ENCODE measurements at places on chromosomes 12 and 14.
A peak's percentile ranks its signal among the peaks of the same experiment; 100 is the strongest.

- DNase-seq, result no peak
These were observed 153.0 kb upstream of the DIO2 start for GRCh38 chr14:80364274-80364673.

DNA sequence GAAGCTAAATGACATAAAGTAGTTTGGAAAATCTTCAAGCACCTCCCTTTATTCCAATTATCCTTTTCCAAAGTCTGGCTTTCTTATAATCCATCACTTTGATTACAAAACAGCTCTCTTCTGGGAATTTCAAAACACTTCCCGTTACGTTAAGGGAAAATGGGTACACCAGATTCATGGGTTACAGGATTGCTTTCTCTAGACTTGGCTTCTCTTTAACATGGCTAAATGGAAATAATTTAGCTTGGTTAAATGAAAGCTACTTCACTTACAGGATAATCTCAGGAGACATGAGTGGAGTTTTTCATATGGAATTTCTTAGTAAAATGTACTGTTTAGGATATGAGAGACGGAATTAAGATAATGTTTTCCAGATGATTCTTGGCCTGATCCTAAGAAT lies 14.7 kb downstream of the GSTZ1 start:
- no peak for DNase-seq

GRCh38 chr12:72304751-72305150 lies 32.6 kb downstream of the TRHDE start:
- DNase-seq, result no peak

DNA sequence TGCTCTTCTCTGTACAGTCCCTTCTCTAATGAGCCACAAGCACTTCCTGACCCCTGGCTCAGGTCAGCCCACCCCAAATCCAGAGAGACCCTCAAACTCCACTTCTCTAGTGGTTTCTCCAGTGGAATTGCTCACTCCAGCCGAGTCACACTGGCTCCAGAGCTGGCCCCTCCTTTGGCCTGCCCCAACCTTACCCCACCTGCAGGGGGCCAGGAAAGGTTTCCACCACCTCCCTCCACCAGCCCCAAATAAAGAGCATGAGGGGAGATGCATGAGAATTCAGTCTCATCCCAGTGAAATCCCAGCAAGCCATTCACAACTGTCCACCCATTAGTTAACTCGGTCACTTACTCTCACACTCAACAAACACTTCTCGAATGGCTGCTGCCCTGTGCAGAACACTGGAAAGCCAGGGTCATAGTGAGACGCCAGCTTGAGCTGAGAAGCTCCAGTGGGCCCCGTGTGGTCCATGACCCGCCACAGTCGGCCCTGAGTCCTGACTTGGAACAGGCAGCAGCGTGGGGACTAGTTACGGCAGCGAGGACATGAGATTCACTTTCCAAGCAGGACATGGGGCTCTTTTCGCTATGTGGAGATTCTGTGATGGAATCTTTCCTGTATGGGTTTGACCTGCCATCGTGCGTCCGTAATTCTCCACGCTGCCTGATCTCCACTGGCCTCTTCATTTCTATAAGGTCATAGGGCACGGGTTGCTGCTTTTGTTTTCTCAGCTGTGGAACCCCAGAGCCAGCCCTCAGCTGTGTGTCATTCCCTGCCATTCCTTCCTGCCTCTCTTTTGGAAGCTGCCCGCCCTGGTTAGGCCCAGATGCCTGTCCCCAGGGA lies 44.2 kb downstream of the SLC6A12 start:
- DNase-seq, result no peak

- no peak for DNase-seq
These were observed 415.3 kb downstream of the SOX5 start for GRCh38 chr12:23534196-23534595.

- DNase-seq, result no peak
These were observed 81.2 kb downstream of the PCNX1 start for GRCh38 chr14:70988452-70988851.

GRCh38 chr12:58860788-58861240 lies 59.5 kb downstream of the LRIG3 start:
- DNase-seq, result no peak

DNA sequence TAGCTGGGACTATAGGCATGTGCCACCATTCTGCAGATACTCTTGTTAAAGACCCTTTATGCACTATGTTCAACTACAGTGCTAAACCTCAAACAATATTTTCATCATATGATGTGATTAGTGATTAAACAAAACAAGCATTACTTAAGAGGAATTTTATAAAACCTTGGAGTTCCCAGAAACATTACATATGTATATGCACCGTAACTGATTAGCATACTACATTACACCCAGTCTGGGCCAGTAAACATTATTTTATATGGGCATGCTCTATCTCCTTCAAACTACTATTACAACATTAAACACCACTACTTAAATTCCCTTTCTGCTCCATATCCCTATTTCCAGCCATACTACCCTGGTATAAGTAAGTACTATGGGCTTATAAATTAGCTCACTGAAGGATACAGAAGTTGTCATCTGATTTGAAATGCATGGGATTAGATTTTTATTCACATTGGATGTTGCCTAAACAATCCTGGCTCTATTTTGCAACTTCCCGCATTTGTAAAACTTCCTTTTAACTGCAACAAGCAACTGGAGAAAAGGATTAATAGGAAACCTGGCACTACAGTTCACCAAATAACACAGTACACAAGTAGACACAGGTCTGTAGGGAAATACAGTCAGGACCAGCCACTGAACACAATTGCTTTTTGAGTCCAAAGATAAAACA lies 205.8 kb downstream of the MED13L start:
- no peak for DNase-seq

- DNase-seq, result no peak
These were observed 7.2 kb downstream of the SART3 start for GRCh38 chr12:108553799-108554198.

DNA sequence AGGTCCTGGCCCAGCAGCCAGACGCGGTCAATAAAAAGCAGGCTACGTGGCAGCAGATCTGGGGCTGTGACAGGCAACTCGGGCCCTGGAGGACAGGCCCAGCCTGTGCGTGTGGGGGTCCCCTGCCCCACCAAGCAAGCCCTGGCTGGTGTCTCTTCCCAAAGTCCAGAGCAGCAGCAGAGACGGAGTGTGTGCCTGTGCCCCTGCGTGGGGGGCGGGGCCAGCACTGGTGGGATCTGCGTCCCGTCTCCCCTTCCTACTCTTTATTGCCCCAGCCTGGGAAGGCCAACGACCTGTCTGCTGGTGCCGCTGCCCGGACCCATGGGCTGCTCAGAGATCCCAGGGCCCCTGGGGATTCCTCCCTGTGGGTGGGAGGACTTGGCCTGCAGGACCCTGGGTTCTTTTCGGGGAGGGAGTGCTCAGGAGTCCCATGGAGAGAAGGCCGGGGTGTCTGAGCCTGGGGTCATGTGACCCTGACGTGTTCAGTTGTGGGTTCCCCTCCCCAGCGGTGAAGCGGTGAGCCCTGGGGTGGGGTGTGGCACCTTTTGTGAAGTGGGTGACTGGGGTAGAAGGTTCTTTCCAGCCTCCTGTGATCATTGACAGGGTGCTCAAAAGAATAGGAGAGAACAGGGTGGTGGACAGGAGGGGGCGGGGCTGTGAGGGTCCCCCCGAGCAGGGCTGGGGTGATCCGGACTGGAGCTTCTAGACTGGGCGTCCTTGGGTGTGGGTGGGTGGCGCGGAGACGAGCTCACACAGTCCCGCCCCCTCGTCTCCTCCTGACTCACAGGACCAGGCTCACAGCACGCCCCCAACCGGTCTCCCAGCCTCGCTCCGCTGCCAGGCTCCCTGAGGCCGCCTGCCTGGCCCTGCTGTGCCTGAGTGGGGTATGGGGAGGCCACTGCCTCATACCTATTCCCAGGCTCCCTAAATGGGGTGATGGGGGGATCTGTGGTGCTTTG lies 22.4 kb downstream of the ASPG start:
- no peak for DNase-seq

- peak; percentile 87 for DNase-seq
These were observed at the start of gene VPS33A for GRCh38 chr12:122266230-122266901. Gene VPS33A (minus strand): TSS chr12:122266494. CDS start chr12:122266408, 86 bp downstream.

DNA sequence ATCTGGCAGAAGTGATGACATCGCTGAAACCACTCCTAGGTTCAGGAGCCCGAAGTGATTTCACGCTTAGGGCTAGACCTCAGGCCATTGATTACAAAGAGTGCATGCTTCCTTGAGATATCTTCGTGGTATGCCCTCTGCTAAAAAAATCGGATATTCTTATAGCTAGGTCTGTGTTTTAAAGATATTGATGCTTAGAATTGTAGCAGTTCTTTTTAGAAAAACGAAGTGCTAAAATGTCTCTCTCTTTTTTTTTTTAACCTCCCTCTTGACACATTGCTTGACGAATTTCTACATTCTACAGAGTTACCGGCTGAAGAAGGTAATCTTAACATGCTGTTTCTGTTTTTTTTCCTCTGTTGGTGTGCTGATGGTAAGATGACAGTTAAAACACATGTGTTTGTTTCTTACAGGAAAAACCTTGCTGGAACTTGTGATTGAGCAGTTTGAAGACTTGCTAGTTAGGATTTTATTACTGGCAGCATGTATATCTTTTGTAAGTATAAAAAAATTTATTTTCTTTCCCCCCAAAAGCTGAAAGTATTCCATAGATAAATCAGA lies 1.3 kb downstream of the ATP2A2 start:
- DNase-seq, result no peak

DNA sequence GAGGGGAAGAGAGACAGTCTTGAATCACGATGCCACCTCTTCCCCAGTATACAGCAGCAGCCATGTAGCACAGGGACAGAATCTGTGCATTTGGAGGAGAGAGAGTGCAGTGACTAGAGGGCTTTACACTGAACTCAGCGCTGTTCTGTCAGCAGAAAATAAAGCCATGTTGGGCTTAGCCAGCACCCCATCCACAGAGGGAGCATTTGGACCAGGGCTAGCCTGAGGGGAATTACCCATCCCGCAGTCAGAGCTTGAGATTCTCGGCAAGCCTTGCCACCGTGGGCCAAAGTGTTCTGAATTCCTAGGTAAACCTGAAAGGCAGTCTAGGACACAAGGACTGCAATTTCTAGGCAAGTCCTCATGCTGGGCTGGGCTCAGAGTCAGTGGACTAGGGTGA lies 120.4 kb upstream of the CNOT2 start:
- DNase-seq, result no peak
